ENCODE measurements at places on chromosomes 1 and 21.

- DNase-seq, result no peak
Observed at GRCh38 chr1:215426101-215426500, 141.0 kb upstream of the KCTD3 start.

GRCh38 chr1:65166572-65167305 lies 18.7 kb downstream of the AK4 start:
- no peak for DNase-seq

DNA sequence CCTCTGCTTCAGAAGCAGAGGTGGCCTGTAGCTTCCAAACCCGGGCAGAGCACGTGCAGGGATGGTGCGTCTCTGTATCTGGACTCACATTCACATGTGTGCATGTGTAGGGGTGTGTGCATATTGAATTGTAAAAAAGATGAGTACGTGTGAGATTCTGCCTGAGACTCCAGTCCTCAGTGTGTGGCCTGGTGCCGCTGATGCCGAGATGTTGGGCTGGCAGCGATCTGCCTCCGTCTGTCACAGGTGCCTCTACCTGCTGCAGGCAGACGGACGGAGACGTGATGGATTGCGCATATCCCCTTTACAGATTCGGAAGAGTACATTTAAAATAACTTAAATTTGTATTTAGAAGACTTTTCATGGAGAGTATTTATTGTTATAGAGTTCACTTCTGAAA lies 53.6 kb downstream of the ADARB1 start:
- no peak for DNase-seq

DNA sequence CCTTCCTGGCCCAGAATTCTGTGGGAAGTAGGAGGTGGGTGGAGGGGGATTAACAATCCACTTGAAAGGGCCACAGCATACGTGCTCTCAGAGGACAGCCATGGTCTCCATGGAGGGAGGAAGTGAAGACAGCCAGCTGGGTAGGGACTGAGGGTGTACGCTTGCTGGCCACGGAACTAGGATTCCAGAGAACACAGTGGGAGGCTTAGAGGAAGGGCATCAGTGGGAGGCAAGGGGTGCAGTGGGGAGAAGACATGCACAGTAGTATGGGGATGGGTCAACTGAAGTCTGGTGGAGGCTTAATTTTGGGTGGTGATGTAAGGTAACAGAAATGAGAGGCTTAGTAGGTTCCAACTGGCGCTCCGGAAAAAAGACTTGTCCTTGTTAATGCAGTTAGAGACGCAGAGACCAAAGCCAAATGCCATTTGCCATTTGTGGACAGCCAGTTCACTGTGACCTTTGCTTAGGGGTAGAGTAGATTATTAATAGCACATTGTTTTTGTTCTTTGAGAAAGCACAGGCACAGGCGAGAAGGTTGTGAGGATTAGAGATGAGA lies 103.0 kb downstream of the ZSCAN20 start:
- DNase-seq, result no peak

- no peak for DNase-seq
Observed at GRCh38 chr1:175890958-175891357, 147.6 kb upstream of the TNR start.

DNA sequence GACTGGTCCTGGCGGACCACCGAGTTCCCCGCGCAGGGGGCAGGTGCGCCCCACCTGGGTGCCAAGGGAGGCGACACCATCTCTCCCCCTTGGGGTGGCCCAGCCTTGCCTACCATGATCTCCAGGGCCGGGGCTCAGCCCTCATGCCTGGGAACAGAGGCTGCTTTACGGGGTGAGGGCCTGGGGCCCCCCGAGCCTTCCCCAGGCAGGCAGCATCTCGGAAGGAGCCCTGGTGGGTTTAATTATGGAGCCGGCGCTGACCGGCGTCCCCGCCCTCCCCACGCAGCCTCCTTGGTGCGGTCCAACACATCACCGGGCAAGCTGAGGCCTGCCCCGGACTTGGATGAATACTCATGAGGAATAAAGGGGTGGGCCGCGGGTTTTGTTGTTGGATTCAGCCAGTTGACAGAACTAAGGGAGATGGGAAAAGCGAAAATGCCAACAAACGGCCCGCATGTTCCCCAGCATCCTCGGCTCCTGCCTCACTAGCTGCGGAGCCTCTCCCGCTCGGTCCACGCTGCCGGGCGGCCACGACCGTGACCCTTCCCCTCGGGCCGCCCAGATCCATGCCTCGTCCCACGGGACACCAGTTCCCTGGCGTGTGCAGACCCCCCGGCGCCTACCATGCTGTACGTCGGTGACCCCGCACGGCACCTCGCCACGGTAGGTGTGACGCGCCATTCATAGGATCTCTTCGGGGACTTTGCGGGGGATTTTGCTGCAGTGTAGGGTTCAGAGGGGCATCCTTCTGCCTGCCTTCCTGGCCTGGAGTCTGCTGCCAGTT lies 38.2 kb downstream of the TP73 start:
- peak; percentile 19 for DNase-seq

DNA sequence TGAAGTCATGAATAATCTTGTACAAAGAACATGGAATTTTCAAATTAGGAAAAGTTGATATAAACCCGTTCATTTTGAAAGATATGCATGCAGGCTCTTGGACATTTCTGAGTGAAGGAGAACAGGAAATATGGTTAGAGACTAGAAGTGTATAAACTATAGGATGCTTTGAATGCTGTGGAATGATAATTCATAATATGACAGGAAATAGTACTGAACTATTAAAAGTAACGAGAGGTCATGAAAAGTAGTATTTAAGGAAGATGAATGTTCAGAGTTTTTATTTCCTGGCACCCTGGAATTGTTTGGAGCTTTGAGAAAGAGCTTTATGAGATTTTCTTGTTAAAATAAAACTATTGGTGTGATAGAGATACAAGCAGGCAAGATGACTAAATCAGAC lies 18.7 kb upstream of the CRB1 start:
- DNase-seq, result no peak

- no peak for DNase-seq
Observed at GRCh38 chr1:32361674-32362473, 411 bp downstream of the FAM229A start.

DNA sequence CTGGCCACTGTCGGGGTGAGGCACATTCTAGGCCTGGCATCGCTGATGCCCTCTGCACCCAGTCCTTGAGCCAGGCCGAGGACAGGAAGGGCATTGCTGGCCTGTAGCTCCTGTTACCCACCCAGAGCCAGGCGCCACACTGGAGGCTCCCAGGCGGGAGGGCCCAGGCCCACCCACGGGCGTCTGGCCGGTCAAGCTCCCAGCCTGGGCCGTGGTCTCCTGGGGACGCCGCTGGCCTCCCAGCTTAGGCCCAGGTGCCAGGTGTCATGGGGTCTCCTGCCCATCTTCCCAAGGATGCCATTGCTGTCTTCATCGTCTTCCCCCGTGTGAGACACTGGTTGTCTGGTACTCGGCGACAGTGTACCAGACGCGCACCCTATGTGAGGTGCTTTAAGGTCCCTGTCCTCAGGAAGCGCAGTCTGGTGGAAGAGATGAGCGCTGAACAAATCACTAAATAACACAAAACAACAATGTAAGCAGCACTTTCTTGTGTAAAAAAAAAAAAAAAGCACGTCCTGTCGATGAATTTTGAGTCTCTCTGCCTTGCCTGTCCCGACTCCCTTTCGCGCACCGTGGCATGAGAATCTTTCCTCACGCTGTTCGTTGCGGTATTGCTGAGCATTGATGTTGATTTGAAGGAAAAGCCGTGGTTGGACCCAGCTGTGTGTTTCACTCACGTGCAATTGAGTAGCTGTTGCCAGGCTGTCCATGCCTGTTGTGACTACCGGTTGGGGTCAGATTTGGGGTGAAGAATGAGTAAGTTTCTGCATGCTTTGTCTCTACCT lies 27.0 kb upstream of the TRAPPC10 start:
- DNase-seq, result no peak

GRCh38 chr1:31617916-31618746 lies 642 bp downstream of the HCRTR1 start:
- peak; percentile 50 for DNase-seq

Measured in NCI-H2227 treated with DMSO at 0.1 percent for 48 hours (cell line).